Chondrocyte (in vitro differentiated cells): ENCODE measurements at places on chromosomes 4 and X. TPM values are rescaled to one million over a fixed set of nuclear protein-coding genes. Genes with fewer than 3 reads are reported as not detected.

GRCh38 chrX:103919270-103919637 is 43.2 kb upstream of the TMSB15B start:
- DNase-seq = no peak

ACOX3 gene
- total RNA-seq = 34.8 to 51.6 TPM (median 44.0 TPM) in 3 replicates

GRCh38 chr4:25614807-25615206 is 40.8 kb upstream of the SLC34A2 start:
- DNase-seq = no peak

DNA sequence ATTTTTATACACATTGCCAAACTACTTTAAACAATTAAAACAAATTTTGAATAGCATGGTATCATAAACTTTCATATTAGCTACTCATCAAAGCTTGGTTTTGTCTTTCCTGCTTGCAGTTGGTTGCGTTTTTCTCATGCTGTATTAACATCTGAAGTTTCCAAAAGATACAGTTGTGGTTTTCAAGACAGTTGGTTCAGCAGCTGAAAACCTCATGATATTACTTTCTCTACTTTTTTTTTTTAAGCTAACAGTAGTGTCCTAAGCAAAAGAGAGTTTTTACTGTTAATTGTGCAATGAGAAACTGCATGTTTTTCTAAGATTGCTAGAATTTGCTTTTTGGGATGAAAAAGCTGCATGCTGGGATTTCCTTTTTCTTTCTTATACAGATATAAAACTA is 15.2 kb downstream of the RUFY3 start:
- DNase-seq = no peak

FHL1 gene
- 744 to 1,032 TPM (median 1,007 TPM) in 3 replicates for total RNA-seq

DNA sequence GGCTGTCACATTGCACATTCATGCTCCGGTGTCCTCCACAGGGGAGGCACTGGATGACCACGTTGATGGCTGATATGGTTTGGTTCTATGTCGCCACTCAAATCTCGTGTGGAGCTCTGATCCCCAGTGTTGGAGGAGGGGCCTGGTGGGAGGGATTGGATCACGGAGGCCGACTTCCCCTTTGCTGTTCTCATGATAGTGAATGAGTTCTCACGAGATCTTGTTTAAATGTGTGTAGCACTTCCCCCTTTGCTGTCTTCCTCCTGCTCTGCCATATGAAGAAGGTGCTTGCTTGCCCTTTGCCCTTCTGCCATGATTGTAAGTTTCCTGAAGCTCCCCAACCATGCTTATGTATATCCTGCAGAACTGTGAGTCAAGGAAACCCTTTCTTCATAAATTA is 22.3 kb upstream of the NAT8L start:
- DNase-seq = no peak

ALAS2 gene
- total RNA-seq = not detected in 3 replicates

GRCh38 chr4:56303921-56304320 is 83.4 kb downstream of the AASDH start:
- DNase-seq = no peak

MAB21L2 gene
- 4.2 to 48.3 TPM (median 4.6 TPM) in 3 replicates for total RNA-seq

MBTPS2 gene
- 21.0 to 30.4 TPM (median 21.9 TPM) in 3 replicates for total RNA-seq

DNA sequence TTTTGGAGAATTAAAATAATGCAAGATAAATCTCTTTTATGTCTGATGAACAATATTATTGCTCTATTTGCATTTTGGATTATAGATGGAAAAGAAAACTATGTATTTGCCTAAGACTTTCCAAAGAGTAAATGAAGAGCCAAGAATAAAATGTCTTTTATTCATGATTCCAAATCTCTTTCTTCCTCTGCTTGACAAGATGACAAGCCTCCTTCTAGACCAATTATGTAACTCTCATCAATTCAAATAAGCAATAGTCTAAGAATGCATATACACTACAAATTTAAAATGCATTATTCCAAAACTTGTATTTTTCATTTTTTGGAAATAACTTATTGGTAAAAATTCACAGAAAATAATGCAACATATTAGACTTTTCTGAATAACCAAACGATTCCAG is 377.3 kb downstream of the GASK1B start:
- no peak for DNase-seq

DNA sequence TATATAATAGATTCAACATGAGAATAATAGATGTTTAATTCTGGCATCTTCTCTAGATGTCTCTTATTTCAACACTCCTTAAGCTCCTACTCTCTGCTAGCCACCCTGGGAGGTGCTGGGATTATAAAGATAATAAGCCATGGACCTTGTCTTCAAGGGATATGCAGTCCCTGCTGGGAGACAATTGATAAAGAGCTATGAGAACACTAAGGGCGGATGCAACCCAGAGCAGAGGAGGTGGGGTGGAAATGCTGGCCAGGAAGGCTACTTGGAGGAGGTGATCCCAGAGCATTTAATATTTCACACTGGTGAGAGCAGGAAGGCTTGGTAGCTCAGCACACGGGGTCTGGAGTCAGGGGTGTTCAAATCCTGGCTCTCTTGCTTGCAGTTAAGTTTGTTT is 18.3 kb upstream of the PGRMC2 start:
- DNase-seq = no peak

DNA sequence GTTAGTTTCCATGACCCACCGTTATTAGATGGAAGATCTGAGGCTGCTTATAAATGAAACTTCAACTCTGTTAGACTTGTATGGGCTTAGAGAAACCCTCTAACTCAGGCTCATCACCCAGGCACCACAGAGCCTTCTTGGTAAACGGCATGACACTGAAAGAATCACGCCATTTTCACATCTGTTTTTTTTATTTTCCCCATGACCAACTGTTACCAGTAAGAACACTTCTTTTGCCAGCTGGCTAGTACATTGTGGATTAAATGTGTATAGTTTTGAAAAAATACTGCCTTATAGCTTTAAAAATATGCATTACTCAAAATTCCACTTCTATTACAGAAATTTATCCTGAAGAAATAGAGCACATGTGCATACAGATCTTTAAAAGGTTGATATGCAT is 48.0 kb upstream of the APELA start:
- DNase-seq = no peak

IL15 gene
- total RNA-seq = 0.90 to 4.2 TPM (median 1.3 TPM) in 3 replicates

PPP1R2C gene
- total RNA-seq = not detected in 3 replicates

SULT1E1 gene
- 1.2 to 1.9 TPM (median 1.4 TPM) in 3 replicates for total RNA-seq

GRCh38 chr4:76705472-76705871 is 192.5 kb downstream of the SOWAHB start:
- no peak for DNase-seq

- DNase-seq = no peak
These were observed 200.6 kb downstream of the BCOR start for GRCh38 chrX:39896951-39897740.

DNA sequence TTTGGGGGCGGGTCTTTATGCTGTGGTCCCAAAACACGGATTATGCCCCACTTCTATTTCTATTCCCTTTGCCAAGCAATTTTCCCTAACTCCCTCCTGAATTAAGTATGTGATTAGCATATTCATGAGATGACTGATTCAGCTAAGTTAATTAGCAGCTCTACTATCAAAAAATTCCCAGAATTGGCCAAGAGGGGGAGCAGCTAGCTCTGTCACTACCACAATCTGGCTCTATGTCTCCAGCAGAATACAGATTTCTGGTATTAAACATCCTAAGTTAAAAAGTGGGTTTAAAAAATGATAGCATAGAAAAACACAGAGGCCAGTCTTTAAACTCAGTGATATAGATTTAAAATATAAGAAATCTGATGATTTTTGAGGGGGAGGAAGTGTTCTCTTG is 80.3 kb downstream of the GPC4 start:
- no peak for DNase-seq

CYBB gene
- not detected in 3 replicates for total RNA-seq

OTC gene
- not detected in 3 replicates for total RNA-seq

TMEM154 gene
- total RNA-seq = 1.8 to 2.9 TPM (median 2.2 TPM) in 3 replicates

GRCh38 chrX:43804021-43804420 is 78.2 kb downstream of the MAOB start:
- DNase-seq = no peak
